Dermis microvascular lymphatic vessel endothelial cell (primary cell): ENCODE measurements at places on chromosomes 2 and 18. TPM values are rescaled to one million over a fixed set of nuclear protein-coding genes. Genes with fewer than 3 reads are reported as not detected.
A peak's percentile ranks its signal among the peaks of the same experiment; 100 is the strongest.

The MC5R gene
- not detected in 2 replicates for total RNA-seq

GRCh38 chr2:48320742-48321141 is 209.2 kb upstream of the STON1 start:
- DNase-seq: no peak

DNA sequence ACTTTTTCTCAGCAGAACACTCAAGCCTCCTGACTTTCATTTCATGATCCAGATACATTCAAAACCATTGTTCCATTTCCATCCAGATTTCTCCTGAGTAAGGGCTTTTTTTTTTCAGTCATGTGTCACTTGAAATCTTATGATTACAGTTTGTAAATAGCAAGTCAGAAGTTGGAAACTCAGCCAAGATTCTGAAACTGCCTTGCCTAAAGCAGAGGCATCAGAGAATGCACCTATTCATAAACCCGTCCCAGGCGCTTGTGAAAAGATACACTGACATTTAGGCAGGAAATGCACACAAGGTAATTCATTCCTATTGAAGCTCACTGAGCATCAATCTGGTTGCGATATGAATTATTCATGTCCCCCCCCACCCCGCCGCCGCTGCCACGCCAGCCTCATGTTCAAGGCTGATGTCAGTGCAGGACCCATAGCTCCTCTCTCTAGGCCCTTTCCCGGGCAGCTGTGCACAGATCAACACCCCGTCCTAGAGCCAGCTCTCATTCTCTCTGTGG is 30.4 kb upstream of the MGAT4A start:
- peak; percentile 37 for DNase-seq

GRCh38 chr2:64143169-64144056 is 807 bp downstream of the PELI1 start:
- DNase-seq: peak; percentile 41

DNA sequence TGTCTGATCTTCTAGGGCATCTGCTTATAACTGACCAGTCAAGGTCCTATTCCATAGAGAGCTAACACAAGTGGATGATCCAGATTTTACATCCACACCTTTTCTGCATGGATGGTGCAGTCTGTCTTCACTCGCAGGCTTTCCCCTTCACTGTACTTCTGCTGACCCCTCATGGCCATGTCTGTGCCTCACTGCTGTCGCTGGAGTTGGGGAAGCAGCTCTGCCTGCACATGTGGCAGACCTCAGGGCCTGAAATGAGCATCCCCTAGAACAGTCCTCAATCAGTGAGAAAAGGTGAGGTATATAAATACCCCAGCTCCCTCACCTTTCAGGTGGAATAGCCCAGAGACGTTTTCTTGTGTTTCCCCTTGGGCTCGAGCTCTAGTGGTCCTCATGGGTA is 233.8 kb downstream of the ANKRD36B start:
- no peak for DNase-seq
